ENCODE measurements at places on chromosomes 11 and 22.

DNA sequence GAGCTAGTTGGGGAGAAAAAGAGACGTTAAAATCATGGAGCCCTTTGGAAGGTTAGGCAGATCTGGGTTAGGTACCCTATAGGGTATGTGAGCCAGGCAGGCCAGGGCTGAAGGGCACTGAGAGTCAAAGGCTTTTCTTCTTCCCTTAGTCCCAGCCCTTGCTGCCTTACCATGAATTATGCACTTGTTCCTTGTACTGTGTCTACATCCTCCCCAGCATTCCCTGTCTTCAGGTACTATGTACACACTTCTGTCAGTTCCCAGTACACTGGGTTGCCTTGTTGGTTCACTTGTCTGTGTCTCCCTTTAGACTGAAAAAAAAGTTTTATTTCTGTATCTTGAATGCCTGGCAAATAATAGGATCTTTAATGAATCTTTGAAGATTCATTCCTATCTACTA lies 16.9 kb downstream of the RNF185 start:
- DNase-seq = no peak

DNA sequence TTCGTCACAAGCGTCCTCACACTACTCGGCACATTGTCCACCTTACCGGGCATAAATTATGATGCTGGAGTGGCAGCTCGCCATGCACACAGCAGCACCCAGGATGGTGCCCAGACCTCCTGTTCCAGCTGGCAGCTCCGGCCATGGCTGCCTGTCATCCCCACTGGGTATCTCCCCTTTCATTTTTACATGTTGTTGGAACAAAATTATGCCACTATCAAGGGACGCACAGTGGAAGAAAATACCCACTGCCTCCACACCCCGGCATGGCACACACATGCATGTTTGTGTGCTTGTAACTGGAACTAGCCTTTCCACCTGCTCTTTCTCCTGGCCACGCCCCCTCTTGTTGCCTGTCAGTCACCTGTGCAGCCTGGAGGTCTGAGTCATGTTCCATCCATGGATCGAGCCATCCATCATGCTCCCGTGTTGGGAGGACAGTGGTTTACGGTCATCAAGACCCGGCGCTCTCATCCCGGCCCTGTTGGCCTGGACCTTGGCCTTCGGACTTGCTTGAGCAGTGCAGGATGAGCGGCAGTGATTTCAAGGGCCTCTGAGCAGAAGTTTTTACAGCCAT lies 1069.6 kb downstream of the BRD1 start:
- DNase-seq = peak; percentile 0

DNA sequence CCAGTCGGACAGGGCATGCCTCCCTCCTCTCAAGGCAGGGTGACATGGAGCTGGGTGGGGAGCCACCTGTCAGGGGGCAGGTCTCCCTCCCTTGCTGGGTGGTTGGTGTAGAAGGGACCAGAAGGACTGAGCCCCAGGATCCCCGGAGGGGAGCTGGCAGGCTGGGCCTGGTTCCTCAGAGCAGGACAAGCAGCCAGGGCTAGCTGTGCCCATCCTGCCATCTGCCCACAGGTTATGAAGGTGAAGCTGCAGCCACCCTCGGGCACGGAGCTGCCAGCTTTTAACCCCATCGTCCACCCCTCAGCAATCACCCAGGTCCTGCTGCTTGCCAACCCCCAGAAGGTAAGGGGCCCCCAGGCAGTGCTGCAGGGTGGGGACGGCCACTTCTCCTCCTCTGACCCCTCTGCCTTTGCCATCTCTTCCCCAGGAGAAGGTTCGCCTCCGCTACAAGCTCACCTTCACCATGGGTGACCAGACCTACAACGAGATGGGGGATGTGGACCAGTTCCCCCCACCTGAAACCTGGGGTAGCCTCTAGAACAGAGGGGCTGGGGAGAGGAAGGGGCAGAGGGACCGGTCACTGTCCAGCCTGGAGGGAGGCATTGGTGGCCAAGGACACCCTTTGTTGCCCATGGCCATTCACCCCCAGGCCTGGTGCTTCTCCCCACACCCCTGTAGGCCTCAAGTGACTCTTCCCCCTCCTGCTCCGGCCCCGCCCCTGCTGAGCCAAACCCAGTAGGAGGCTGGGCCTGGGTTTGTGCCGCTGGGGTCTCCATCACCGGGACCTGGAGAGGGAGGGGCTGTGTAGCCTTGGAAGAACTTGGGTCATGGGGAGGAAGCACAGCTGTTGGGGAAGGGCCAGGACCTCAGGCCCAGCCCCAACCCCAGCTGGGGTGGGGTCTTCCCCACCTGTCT lies 7.0 kb upstream of the SH3BP1 start:
- no peak for DNase-seq

DNA sequence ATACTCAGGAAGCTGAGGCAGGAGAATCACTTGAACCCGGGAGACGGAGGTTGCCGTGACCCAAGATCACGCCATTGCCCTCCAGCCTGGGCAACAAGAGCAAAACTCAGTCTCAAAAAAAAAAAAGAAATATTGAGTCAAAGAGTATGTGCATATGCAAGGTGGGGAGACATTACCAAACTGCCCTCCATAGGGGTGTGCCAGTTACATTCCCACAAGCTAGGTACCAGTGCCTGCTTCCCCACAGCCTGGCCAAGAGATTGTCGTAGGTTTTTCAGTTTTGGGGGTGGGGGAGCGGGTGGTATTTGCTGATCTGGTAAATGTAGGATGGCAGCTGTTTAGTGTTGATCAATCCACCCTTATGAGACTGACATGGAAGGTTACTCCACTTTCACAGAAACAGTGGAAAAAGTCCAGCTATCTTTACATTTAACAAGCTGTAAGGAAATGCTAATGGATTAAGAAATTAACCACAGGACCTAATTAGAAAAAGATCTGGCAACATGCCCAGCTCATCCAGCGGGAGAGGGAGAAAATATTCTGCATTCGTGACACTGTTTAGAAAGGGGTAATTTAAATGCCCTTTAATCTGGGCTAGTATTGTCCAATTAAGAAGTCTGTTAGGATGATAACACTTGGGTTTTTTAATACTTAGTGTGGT lies 89.4 kb downstream of the PACS1 start:
- no peak for DNase-seq

- DNase-seq = peak; percentile 91
These were observed 19.5 kb upstream of the TPH1 start for GRCh38 chr11:18065572-18065971.

GRCh38 chr11:72771507-72771906 lies 19.3 kb upstream of the ARAP1 start:
- DNase-seq = no peak

GRCh38 chr11:40292721-40293508 lies 1166.5 kb downstream of the LRRC4C start:
- DNase-seq = no peak

GRCh38 chr11:33320814-33321330 lies 63.7 kb downstream of the HIPK3 start:
- no peak for DNase-seq

GRCh38 chr11:120129570-120129969 lies 8.3 kb downstream of the TRIM29 start:
- DNase-seq = no peak

DNA sequence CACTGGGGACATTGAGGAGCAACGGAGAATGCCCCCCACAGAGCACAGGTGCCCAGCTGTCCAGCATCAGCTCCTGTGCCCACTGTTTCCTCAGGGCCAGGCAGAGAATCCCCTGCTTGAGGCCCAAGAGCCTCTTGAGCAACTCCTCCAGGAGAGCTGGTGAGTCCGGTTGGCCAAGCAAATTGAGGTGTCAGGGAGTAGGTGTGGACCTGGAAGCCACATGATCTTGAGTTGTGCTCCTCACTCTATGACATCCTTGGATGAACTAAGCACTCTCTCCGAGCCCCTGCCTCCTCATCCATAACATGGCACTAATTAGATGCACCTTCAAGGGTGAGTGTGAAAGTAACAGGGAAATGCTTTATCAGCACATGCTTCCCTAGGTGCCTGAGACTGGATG lies 121.3 kb downstream of the DBX1 start:
- DNase-seq = no peak

- no peak for DNase-seq
These were observed 16.0 kb downstream of the CACNG2 start for GRCh38 chr22:36687516-36687915.

DNA sequence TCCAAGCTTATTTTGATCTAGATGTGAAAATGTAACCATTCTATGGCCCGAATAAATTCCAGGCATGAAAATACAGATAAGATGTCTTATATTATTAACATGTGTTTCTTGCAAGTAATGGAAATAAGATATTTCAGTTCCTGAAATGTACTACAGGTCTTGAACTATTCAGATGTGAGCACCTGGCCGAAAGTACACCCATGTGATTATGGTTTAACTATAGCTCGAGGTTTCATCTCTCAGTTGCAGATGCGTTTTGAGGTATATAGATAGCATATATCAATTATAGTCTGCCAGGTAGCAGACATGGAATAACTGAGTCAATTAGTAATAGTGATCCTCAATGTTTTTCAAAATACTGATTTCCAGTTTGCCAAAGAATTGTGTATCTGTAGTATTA lies 68.3 kb downstream of the DDIAS start:
- DNase-seq = no peak

DNA sequence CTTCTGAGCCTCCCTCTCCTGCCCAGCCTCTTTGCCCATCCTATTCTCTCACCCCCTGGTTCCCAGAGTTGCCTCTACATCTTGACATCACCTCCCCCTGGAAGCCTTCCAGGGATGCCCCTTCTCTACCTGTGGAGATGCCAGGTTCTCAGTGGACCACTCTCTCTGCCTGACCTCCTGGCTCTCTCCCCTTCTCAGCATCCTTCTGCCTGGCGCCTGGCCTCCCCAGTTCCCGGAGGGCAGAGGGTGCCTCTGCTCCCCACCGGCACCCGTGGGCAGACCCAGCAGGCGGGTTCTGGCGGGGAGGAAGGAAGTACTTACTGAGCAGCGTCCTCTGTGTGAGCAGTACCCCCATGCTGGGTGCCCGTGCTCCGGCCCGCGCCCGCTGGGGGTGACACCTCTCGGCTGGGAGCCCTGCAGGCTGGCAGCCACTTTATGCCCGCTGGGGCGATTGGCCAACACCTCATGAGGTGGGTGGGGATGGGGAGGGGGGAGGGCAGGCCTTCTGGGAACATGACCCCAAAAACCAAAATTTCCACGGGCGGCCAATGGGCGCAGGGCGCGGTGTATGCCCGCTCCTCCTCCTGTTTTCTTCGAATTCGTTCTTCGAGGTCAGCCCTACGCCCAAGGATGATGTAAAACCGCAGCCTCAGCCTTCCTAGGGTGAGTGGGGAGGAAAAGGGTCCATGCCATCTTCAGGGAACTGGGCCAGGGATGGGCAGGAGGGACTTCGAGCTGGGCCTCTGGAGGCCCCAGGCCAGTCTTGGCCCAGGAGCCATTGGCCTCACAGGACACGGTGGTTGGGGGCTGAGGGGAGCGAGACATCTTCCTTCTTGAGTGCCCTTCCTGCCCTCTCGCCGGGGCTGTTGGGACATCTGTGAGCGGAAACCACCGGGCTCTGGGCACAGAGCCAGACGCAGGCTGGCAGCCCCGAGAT lies at the start of gene OSM:
Gene OSM (minus strand): TSS at position 407 of the 937 bp plus-strand sequence. CDS start 52 bp downstream, at position 355.
- DNase-seq = no peak

GRCh38 chr11:118979434-118979833 lies 7.9 kb downstream of the FOXR1 start:
- no peak for DNase-seq

GRCh38 chr22:16969508-16970327 lies 38.3 kb downstream of the GAB4 start:
- no peak for DNase-seq

DNA sequence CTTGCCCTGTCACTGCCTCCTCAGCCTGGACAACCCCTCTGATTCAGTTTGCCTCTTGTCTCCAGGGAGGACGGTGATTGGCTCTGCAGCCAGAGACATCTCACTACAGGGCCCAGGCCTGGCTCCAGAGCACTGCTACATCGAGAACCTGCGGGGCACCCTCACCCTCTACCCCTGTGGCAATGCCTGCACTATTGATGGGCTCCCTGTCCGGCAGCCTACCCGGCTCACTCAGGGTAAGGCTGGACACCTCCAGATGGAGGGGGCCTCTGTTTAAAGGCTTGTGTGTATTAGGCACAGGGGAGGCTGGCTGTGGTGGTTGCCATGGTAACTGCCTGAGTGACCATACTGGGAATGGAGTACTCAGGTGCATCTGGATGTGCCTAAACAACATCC lies 8.6 kb downstream of the PHLDB1 start:
- DNase-seq = no peak

- DNase-seq = no peak
These were observed 8.7 kb downstream of the SPI1 start for GRCh38 chr11:47369676-47370075.

GRCh38 chr11:129282634-129283033 lies 90.5 kb upstream of the ARHGAP32 start:
- no peak for DNase-seq

DNA sequence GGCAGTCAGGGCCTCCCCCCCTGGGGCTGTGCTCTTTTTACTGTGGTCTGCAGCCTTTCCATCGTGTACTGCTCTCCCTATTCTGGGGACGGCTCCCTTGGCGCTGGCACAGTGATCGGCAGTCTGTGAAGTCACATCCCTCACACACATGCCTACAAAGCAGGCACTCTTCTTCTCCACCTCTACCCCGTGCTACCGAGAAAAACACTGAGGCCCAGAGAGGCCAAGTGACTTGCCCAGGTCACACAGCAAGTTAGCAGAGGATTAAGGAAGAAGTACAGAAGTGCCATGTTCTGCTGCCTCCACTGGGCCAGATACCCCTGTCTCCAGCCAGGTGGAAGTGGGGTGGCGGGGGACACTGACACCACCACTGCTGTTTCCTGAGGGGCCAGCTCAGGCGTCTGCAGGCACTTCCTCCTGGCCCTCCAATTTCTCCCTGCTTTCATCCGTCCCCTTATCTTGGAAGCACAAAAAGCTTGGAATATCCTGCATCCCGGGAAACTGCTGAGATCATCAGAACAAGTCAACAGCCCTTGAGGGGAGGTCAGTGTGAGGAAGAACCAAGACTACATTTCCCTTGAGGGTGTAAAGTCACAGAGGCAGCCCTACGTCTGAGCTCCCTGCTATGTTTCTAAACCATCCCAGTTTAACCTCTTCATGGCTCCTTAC lies 30.2 kb upstream of the KLHL35 start:
- no peak for DNase-seq

- no peak for DNase-seq
These were observed 46.0 kb downstream of the PRCP start for GRCh38 chr11:82854242-82854641.

DNA sequence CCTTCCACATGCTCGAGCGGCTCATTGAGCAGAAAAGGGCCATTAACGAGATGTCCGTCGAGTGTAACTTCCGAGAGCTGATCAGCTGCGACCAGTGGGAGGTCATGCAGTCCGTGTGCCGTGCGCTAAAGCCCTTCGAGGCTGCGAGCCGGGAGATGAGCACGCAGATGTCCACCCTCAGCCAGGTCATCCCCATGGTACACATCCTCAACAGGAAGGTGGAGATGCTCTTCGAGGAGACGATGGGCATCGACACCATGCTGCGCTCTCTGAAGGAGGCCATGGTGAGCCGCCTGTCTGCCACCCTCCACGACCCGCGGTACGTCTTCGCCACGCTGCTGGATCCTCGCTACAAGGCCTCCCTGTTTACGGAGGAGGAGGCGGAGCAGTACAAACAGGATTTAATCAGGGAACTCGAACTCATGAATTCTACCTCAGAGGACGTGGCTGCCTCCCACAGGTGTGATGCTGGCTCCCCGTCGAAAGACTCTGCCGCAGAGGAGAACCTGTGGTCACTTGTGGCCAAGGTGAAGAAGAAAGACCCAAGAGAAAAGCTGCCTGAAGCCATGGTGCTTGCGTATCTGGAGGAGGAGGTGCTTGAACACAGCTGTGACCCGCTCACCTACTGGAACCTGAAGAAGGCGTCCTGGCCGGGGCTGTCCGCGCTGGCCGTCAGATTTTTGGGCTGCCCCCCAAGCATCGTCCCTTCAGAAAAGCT lies 31.7 kb downstream of the ALG12 start:
- no peak for DNase-seq

- no peak for DNase-seq
These were observed 139.0 kb downstream of the FCHSD2 start for GRCh38 chr11:73003088-73003487.

- no peak for DNase-seq
These were observed 14.3 kb downstream of the ATP5MG start for GRCh38 chr11:118415739-118416068.
